Endodermal cell (in vitro differentiated cells): ENCODE measurements at places on chromosomes 11 and 22. TPM values are rescaled to one million over a fixed set of nuclear protein-coding genes. Genes with fewer than 3 reads are reported as not detected.
A peak's percentile ranks its signal among the peaks of the same experiment; 100 is the strongest.

DNA sequence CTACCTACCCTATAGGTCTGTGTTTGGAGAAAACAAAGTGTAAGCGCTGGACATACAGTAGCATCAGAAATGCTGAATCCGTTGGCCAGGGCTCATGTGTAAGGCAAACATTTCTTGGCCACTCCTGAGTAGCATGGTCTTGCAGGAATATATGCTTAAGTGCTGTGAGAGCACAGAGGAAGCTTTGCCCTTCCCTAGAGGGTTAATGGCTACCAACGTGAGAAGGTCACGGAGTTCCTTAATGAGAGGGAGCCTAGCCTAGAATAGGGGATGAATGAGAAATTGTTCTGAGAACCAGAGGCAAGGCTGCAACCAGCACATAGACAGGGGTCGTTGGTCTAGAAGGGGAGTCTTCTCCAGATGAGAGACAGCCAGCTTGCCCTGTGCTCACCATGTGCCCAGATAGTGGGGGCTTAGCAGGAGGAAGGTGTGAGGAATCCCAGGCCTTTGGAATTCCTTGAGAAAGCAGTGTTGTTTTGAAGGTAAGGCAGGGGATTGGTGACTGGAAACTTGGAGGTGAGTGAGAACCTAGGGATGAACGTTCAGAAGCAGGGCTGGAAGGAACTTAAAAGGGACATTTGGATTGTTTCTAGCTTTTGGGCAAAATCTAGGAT is 29.5 kb downstream of the RCOR2 start:
- peak; percentile 86 for DNase-seq

- DNase-seq, result peak; percentile 46
Observed at GRCh38 chr22:24584871-24585411, 7.9 kb downstream of the LRRC75B start.

ME3 gene
- 1.2 and 1.4 TPM in 2 replicates for total RNA-seq

MAP6 gene
- 1.4 and 1.9 TPM in 2 replicates for total RNA-seq

DNA sequence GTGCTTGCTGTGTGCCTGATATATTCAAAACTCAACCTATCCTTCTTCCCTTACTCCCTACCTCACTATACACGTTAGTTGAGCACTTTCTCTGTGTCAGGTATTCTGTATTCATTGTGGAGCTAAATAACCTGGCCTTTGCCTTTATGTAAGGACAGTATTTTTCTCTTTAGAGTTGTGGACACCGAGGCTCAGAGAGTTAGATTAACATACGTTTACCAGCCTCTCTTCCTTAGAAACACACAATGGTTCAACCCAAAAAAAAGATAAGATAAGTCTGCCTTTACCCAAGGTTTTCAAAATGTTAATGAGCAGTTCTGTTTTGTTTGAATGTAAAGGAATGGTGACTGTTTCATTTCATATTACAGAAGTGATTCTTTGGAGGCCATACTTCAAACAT is 45.0 kb downstream of the CBL start:
- no peak for DNase-seq

MTMR3 gene
- total RNA-seq, result 38.0 to 56.1 TPM (median 41.3 TPM) in 3 replicates

DDI1 gene
- total RNA-seq, result not detected in 3 replicates

DNA sequence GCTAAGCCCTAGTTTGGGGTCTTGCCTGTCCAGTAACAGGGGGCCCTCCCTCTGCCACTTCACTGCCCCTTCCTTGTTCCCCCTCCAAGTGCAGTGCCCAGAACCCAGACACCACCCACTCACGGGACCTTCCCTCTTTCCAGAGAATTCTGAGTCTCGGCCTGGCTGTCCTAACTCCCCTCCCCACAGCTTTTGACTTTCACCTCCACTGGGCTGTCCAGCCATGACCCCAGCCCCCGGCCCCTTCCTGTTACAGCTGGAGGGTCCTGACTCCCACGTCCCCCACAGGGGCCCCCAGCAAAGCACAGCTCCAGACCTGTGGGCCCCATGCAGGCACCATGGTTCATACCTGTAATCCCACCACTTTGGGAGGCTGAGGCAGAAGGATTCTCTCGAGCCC is 71.5 kb downstream of the BRD1 start:
- no peak for DNase-seq

DNA sequence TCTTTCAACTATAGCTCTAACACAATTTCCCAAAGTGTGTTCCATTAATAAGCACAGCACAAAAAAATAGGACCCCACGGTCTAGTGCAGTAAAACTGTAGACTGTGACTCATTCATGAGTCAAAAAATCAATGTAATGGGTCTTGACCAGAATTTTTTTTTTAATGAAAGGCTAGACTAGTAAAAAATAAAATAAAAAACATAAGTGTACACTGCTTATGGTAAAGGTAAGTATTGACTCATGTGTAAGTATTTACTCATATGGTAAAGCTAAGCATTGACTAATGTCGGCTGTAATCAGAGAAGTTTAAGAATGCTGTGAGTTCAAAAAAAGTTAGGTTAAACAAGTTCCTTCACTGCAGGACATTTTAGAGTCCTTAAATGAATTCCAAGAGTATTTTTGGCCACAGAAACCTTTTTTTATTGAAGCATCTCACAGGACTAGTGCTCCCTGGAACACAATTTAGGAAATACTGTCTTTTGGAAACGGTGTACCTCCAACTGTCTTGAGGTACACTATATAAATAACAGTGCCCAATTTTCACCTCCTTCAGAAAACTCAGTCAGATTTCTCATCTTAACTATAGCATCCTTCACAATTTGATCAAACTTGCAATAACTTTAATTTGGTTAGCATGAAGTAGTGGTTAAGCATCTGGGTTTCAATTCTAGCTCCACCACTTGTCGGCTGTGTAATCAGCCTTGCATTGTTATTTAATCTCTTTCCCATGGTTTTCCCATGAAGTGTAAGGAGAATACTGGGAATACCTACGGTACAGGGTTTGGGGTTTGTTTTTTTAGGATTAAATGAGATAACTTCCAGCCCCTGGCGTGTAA is 2.1 kb downstream of the CCDC73 start:
- DNase-seq, result no peak

CCDC88B gene
- total RNA-seq, result 14.6 to 33.0 TPM (median 15.2 TPM) in 3 replicates

GRCh38 chr11:33930317-33931021 is 38.6 kb upstream of the LMO2 start:
- peak; percentile 62 for DNase-seq

GRCh38 chr22:26541167-26541819 is 29.0 kb upstream of the TFIP11 start:
- DNase-seq, result no peak

DNA sequence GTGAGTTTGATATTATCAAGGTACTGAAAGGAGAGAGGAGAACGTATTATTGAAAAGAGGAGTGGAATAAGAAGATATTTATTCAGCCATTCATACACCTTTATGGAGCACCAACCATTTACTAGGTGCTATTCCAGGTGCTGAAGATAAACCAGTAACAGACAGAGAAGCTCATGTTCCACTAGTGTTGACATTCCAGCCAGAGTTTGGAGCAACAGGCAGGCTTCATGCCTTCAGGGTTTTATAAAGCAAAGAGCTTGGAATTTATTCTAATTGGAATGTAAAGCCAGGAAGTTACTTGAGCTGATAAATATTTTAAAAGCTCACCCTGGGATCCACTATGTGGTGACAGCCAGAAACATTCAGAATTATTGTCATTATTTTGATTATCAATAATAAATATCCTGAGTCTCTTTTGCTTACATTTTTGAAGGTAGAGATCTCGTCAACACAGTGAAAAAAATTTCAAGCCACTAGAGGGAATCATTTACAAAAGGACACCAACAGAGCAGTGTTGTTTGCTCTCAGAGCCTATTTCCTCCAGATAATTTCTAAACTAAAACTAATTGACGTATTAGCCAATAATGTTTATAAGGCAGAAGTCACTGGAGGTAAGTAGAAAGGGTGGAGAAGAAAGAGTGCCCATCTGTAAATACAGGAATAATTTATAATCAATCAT is 172.0 kb downstream of the KCNA4 start:
- no peak for DNase-seq

CCDC15 gene
- total RNA-seq, result 1.7 to 4.2 TPM (median 3.3 TPM) in 3 replicates

CBLIF gene
- total RNA-seq, result not detected in 3 replicates

DNA sequence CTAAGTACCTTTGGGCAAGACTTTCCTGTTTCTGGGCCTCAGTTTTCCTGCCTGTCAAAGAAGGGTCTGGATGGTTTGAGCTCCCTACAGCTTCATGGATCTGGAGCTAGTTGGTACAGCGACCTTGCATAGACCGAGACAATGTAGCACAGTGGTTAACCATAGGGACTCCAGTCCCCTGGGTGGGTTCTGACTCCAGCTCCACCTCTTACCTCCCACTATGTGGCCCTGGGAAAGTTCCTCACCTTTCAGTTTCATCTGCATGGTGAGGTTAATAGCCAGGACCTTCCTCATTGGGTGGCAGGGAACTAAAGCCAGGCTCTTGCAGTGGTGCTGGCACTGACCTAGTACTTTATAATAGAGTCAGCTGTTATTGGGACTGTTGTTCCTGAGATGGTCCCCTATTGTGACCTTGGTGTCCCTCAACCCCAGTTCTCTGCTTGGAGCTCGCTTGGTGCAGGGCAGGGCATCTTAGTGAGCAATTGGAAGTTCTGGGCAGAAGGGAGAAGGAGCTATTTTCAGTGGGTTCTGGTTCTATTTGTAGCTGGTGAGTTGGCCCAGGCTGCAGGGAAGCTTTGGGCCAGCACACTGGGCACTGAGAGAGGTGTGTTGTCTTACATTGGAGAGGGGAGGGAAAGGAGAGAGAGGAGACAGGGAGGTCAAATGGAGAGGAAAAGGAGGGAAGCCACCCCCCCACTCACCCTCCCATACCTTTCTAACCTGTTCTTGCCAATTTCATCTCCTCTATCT is 10.7 kb upstream of the MTMR3 start:
- peak; percentile 75 for DNase-seq

GRCh38 chr22:26931471-26931870 is 274.1 kb downstream of the MIAT start:
- DNase-seq, result no peak

DNA sequence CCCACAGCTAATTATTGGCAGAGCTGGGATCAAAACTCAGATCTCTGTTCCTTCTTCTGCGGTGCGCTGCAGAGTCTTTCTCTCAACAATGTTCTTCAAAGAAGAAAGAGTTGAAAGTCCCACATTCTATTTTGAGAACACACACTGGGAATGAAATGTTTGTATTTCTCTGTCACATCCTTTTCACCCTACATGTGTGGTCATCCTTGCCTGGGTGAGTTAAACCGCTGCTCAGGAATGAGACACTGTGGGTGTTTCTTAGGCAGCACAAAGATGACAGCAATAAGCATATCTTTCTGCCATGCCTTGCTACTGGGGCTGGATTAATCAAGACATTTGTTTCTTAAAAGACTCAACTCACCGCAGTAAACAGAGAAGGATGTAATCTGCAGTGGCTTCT is 222.6 kb downstream of the LARGE1 start:
- DNase-seq, result no peak

DNA sequence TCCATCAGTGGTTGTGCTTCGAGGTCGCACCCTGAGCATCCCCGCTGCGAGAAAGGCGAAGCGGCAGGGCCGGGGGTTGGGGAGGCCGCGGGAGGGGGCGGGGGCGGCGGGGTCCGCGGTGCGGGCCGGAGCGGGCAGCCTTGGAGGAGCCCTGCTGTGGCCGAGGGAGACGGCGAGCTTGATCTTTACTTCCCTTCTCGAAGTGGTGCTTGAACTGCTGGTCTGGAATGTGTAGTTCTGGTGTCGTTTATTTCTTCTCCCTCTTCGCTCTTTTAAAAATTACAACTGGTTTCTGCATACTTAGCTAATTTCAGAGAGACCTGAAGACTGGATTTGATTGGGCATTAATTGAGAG is 1.1 kb downstream of the APLP2 start:
- DNase-seq, result peak; percentile 76

- DNase-seq, result no peak
Observed at GRCh38 chr22:40451210-40451609, 80.8 kb downstream of the SGSM3 start.

GRCh38 chr11:47317064-47317828 is 35.3 kb downstream of the MYBPC3 start:
- DNase-seq, result no peak

- peak; percentile 71 for DNase-seq
Observed at GRCh38 chr22:17106161-17106784, 14.9 kb downstream of the TMEM121B start.

MS4A14 gene
- not detected in 3 replicates for total RNA-seq

DNA sequence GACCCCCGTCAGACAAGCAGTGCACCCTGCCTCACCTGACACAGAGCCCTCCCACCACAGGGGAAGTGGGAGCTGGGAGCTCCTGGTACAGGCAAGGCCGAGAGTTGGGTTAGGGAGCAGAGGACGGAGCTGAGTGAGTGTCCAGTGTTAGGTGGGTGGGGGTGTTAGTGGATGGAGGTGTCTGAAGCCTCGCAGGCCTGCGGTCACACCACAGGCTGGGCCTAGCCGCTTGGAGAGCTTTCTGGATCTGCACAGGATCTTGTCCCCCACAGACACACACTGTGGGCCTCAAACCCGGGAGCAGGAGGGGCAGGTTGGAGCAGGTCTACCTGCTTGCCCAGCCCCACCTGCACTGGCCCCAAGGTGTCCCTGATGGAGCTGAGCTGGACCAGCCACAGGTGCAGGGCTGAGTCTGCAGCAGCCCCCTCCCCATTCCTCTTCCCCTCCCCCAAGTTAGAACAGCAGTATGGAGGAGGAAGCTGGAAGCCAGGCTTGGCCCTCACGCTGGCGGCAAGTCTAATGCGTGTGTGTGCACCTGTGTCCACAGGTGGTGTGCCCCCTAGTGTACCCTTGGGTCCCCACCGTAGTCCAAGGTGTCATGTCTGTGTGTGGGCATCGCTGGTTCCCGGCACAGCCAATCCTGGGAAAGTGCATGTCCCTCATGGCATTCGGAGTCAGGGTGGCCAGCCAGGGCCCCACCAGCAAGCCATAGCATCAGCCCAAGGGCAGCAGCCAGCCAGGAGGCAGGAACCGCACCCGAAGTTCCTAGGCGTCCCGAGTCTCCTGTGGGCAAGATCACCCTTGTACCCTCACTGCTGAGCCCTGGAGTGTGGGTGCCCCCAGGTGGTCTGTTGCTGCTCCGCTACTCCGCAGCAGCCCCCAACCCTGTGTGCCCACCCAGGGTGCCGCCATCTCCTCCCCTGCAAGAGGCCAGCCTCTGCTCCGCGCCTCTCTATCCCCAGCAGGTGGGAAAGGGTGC is 2.0 kb upstream of the GATD1 start:
- DNase-seq, result peak; percentile 45

DNA sequence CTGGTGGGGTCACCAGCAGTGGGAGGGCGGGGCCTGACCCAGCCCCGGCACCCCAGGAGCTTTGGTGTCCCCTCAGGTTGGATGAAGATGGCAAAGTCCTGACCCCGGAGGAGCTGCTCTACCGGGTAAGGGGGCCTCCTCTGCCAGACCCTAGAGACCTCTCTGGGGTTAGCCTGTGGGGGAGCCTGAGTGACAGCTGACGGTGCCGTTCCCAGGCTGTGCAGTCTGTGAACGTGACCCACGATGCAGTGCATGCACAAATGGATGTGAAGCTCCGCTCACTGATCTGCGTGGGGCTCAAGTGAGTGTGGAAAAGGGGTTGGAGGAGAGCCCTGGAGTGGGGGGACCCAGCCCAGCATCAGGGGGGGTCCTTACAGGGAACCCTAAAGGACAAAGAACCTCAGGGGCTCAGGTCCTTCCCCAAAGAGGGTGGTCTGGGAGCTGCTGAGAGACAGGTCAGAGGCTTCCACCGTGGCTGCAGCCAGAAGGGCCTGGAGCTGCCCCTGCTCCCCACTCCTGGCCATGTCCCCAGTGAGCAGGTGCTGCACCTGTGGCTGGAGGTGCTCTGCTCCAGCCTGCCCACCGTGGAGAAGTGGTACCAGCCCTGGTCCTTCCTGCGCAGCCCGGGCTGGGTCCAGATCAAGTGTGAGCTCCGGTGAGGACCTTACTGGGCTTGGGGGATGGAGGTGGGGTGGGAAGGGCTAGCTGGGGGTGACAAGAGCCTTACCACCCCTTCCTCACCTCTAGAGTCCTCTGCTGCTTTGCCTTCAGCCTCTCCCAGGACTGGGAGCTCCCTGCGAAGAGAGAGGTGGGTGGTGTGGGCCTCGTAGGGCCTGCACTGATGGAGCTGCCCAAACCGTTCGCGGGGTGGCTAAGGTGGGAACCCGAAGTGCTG is 38.6 kb downstream of the SGSM3 start:
- no peak for DNase-seq

CARD16 gene
- total RNA-seq, result not detected in 3 replicates
